ENCODE measurements at places on chromosomes 1 and 21.

- DNase-seq: peak; percentile 43
These were observed 1.3 kb downstream of the FNBP1L start for GRCh38 chr1:93448983-93449804.

DNA sequence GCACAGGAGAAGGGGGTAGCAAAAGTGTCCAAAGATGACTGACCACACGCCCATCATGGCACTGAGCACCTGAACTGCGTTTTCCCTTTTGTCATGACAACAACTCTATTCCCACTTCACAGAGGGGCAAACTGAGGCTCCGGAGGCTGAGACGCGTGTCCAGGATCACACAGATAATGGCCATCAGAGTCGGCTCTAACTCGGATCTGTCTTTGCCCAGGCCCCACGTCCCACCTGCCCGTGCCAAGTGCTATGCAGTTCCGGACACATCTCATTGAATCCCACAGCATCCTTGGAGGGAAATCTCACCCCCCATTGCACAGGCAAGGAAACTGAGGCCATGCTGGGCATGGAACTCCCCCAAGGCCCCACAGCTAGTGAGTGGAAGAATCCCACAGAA, 62.1 kb downstream of the MATN1 start:
- no peak for DNase-seq

GRCh38 chr1:201255479-201256362, 27.6 kb upstream of the PKP1 start:
- no peak for DNase-seq

GRCh38 chr1:119116725-119117124, 23.7 kb downstream of the WARS2 start:
- DNase-seq: no peak

DNA sequence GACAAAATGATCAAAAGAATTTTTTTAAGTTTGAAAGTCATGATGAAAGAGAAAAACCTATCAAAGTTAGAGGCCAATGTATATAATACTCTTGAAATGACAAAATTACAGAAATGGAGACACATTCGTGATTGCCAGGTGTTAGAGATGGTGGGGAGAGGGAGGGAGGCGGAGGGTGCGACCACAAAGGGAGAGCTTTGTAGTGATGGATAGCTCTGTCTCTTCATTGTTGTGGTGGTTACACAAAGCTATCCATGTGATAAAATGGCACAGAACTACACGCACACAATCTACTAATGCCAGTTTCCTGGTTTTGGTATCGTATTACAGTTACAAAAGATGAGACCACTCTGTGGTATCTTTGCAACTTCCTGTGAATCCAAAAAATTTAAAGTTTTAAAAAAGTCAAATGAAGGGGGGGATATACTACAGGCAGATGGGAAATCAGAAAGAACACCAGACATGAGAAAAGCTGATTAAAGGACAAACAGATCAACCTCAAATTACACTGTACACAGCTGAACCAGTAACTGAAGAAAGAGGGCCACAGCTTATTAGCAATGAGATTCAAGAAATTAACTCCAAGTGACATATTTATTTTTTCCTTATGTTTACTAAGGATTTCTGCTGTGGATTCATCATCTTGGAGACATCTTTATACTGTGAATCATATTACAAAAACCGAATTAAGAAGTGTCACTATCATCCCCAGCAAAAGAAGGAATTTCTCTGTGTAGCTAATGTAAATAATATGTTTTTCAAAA, 199.1 kb downstream of the SLC45A1 start:
- DNase-seq: peak; percentile 71

- no peak for DNase-seq
These were observed 19.9 kb downstream of the MYOM3 start for GRCh38 chr1:24091971-24092482.

- DNase-seq: no peak
These were observed 54.8 kb downstream of the SSX2IP start for GRCh38 chr1:84635429-84635828.

DNA sequence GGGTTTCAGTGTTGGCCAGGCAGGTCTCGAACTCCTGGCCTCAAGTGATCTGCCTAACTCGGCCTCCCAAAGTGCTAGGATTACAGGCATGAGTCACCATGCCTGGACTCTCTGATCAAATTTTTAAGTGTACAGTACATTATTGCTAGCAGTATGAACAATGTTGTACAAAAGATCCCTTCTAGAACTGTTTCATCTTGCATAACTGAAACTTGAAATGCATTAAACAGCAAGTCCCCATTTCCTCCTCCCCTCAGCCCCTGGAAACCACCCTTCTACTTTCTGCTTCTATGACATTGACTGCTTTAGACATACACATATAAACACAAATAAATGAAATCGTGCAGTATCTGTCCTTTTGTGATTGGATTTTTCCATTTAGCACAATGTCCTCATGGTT, 463.4 kb downstream of the PTPRC start:
- no peak for DNase-seq

GRCh38 chr1:226708342-226708780, 30.7 kb downstream of the ITPKB start:
- DNase-seq: no peak

DNA sequence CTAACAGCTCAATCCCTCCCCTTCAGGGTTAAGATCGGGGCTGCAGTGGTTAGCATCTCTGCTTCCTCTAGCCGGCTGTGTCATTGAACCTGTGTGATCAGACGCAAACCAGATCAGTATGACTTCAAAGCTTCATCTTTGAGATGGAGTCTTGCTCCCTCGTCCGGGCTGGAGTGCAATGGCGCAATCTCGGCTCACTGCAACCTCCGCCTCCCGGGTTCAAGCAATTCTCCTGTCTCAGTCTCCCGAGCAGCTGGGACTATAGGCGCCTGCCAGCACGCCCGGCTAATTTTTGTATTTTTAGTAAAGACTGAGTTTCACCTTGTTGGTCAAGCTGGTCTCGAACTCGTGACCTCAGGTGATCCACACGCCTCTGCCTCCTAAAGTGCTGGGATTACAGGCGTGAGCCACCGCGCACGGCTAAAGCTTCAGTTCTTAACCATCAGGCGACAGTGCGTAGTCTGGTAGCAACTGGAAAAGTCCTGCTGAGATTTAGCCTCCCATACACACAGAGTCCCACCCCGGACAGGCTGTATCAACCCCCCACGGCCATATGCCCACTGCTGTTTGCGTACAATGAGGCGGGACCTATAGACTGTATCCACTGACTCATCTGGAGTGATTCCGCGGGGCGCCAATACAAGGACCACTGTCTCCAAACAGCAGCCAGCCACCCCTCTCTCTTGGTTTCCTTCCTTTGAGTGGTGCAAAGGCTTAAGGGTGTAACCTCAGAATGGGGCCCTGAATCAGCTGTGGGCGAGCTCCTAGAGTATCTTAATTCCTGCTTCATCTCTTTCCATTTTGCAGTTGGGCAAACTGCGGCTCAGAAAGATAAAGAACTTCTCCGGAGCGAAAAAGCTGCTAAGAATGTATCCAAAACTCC, 23.3 kb downstream of the CELA3A start:
- peak; percentile 87 for DNase-seq

- DNase-seq: no peak
These were observed 58.0 kb upstream of the PDC start for GRCh38 chr1:186518822-186519381.

DNA sequence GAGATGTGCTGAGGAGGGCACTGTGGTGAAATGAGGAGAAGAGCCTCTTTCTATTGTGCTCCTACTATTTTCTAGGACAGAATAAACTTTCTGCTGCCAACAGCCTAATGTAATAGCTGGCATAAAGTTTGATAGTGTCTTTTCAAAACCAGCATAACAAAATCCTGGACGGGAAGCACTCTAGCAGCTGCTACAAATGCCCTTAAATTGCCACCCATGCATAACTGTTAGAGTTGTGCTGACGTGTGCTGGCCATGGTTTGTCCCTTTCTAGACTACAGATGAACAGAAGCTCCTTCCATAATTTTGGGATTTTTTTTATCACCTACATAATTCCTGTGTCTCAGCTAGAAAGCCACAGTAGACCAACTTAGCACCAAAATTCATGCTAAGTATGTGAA, 88.5 kb upstream of the DEPDC1 start:
- DNase-seq: no peak

DNA sequence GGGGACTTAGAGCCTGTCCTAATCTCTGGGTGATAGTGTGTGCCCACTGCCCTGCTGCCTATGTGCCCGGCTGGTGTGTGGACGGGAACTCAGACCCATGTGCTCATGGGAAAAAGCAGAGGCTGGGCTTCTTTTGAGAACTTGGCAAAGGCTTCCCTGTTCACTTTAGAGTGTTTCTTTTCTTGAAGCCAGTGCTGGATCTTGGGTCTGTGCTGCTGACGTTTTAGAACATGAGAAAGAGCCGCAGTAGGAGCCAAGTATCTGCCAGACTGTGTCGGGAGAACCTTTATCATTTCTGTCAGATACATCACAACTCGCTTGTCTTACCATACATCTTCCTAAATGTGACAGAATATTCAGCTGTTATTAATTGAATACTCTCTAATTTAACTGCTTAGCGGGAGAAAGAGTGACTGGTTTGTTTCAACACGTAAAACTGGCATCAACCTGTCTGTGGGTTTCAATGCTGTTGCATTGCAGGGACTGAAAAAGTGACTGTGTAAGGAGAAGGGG, 195.2 kb downstream of the PBX1 start:
- no peak for DNase-seq

DNA sequence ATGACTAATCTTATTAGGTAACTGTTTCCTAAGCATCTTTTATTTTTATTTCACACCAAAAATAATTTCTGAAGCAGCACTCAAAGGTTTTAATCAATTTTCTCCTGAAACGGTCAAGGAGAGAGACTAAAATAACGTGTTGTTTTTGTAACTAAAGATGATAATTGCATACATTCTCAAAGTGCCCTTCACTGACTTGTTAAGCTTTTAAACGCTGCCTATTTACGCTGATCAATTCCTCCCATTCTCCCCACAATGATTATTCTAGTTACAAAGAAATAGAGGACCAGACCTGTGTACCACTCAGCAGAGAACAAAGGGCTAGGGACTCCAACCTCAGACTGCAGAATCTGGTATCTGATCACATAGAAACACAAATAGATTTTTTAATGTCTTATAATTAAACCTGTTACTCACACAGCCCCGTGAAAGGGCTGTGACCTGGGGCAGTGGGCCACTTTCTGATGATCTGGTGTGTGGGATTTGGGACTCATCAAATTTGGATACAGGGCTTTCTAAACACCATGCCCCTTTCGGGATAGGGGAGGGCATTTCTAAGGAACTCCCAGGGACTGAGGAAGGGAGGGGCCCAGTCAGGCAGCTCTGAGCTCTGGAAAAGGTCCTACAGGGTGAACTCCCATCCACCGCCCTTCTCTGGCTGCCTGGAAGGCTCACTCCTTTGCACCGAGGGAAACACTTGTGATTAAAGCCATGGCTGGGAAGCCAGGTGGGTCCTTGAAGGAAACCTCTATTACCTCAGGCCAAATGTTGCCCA, 65.2 kb downstream of the BCAR3 start:
- no peak for DNase-seq

Measured in NCI-H1930 (cell line).